GM12892 (cell line): ENCODE measurements at places on chromosomes 7 and 10.

DNA sequence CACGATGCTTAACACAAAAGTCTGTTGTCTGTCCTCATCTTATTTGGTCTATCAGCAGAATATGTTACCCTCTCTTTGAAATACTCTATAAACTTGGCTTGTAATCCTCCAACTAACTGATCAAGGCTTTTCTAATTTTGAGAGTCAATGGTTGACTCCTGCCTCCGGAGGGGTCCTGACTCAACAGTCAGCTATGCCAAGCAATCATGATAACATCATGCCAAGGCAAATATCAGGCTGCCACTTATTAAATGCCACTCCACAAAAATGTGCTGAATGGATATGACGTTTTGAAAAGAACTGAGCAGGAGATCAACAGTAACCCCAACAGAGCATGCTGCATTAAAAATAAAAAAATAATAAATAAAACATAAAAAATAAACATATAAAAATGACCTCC lies 116.1 kb downstream of the PARD3 start:
- DNase-seq, result no peak

GRCh38 chr10:59536167-59537014 lies 173.3 kb downstream of the SLC16A9 start:
- no peak for DNase-seq

- no peak for DNase-seq
Observed at GRCh38 chr10:122347170-122347841, 27.2 kb upstream of the PLEKHA1 start.

GRCh38 chr10:73998623-73998928 lies 660 bp downstream of the VCL start:
- DNase-seq, result no peak

DNA sequence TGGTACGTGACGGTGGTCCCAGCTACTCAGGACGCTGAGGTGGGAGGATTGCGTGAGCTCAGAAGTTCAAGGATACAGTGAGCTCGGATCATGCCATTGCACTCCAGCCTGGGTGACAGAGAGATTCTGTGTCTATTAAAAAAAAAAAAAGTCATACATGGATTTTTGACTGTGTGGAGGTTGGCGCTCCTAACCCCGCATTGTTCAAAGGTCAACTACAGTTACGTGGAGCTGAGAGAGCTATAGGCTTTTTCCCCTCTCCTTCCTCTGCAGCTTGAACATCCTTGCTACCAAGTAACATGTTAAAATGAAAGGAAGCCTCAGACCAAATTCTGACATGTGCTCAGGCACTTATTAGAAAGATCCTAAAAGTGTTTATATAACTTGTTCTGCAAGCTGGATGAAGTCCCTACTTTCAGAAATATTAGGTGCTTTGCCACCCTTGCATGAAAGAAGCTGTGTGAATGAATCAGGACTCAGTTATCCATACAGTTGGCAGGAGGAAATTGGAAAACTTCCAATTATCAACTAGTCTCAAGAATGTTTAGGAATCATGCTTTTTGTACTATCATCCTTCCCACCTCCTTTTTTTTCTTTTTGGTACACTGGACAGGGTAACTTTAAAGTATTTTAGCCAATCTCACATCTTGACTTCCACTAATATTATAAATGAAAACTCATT lies 12.5 kb upstream of the ST7 start:
- no peak for DNase-seq

DNA sequence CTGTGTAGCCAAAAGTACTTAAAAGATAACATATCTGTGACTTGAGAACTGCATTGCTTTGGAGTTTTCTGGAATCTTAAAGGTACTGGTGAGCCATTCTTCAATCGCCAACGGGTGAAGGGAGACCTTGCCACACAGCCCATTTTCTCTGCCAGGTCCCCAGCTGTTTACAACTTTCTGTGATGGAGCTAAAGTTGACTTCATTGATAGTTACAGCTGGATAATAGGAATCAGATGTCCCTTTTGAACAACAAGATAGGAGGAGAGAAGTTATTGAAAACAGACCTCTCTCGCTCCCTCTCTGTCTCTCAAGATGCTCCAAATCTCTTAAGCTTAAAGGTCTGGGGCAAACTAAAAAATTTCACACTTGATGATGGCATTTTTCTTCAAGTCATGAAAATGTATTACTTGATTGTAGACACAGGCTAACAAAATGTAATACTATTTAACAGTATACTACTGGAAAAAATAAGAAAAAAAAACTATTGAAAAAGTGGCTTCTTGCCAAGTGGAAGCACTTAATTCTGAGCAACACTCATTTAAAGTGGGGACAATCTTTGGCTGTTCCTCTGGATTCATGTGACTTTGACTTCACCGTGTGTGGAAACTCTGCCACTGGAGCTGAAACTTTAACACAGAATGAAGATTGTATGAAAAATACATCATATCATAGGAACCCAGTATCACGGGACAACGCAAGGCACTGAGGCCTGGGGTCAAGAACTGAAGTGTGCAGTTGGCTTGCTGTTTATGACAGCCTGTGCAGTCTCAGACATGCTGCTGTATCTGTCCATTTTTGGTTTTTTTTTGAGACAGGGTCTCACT lies 78.4 kb upstream of the AFAP1L2 start:
- DNase-seq, result no peak

- DNase-seq, result no peak
Observed at GRCh38 chr7:3103614-3104398, 60.1 kb upstream of the CARD11 start.

DNA sequence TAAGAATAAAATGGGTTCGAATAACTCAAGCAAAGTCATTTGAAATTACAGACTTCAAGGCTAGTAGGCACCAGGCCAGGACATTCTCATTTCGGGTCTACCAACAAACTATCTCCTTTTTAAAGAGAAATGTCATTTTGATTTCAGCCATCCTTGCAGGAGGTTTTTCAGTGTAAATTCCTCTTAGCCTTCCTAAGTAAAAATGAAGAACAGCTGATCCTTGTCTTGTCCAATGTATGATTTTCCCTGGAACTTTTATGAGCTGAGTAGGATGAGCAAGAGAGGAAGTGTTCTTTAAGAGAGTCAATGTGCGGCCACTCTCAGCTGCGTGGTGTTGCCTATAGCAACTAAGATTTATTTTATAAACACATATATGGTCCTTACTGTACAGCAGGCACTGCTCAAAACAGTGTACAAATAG lies 110.1 kb downstream of the PLCE1 start:
- DNase-seq, result no peak

DNA sequence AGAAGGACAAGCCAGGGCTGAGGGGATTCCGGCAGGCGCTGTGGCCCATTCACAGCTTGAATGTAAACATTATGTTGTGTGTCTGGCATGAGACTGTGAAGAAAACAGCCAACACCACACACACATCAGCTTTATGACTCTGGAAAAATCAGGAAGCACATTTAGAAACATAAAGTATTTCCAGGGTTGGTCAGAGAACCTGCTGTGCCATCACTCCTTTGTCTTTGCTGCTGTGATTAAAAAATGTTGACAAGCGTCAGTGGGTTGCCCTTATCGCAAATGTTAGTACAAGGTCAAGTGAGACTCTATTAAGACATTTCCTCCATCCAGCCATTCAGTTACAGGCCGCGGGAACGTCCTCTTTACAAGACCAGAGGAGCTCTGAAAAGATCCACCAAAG lies 95.4 kb downstream of the TAX1BP1 start:
- no peak for DNase-seq

DNA sequence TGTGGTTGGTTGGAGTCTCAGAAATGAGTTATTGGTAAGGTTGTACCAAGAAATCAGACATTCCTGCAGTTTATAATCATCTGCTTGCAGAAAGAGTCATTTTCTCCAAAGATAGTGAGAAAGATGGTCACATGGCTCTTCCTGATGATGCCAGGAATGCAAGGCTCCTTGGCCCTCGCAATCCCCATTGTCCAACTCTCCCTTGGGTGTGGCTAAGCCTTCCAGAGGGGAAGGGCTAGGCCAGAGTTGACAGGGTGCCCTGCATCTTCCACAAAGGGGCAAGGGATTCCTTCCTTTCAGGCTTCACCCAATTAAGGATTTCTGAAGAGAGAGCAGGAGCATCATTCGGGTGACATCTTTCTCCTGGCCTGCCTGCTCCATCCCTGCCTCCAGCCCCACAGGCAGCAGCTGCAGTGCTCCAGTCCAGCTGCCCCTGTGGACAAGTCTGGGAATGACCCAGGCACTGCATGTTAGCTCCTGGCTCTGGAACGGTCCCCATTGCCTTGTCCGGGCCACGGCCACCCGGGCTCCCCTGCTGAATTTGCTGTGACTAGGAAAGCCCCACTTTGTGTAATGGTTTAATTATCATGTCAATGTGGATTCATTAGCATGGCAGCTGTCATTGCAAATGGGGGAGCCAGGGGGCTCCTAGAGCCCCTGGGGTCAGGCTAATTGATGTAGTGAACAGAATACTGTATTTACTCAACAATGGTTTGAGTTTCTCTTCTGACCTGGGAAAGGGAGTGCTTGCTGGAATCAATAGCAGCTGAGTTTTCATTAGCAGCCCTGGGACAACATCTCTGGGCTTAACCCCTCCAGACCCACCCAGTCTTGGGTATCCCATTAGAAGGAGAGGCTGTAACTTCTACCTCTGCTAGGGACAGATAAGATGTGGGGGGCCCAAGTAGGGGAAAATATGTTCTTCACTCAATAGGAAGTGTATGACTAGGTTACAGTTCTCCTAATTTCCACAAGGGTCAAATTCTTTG lies 112.6 kb upstream of the TBX20 start:
- no peak for DNase-seq
